ENCODE measurements at places on chromosomes 11 and 22. TPM values are rescaled to one million over a fixed set of nuclear protein-coding genes. Genes with fewer than 3 reads are reported as not detected.

The FOLR3 gene
- total RNA-seq, result not detected

The MAPK8IP1 gene
- total RNA-seq, result 4.3 TPM

The XPNPEP3 gene
- total RNA-seq, result 8.2 TPM

The OR2AT4 gene
- total RNA-seq, result not detected

The RTN4RL2 gene
- total RNA-seq, result 94.8 TPM

The ANO5 gene
- total RNA-seq, result 1.6 TPM

The IFITM10 gene
- total RNA-seq, result 2.1 TPM

The PGA3 gene
- not detected for total RNA-seq

The OSM gene
- total RNA-seq, result not detected

The C22orf31 gene
- total RNA-seq, result not detected

The MAPK11 gene
- total RNA-seq, result 6.5 TPM

The ACTN3 gene
- total RNA-seq, result not detected

The TH gene
- not detected for total RNA-seq

The VEGFB gene
- total RNA-seq, result 33.8 TPM

The VSIG10L2 gene
- not detected for total RNA-seq

The PLA2G6 gene
- total RNA-seq, result 4.0 TPM

The NCAPD3 gene
- total RNA-seq, result 21.7 TPM

The SPI1 gene
- total RNA-seq, result not detected

The USP2 gene
- 0.68 TPM for total RNA-seq

The SLC39A13 gene
- total RNA-seq, result 49.5 TPM

The HYLS1 gene
- 13.6 TPM for total RNA-seq

The UPK2 gene
- 0.41 TPM for total RNA-seq

The SLC7A4 gene
- not detected for total RNA-seq

The BTBD18 gene
- total RNA-seq, result not detected

The MMP7 gene
- total RNA-seq, result 33.8 TPM

The OR5M10 gene
- total RNA-seq, result not detected

The ALDH3B1 gene
- 124 TPM for total RNA-seq

The C11orf21 gene
- not detected for total RNA-seq

The PIWIL4 gene
- total RNA-seq, result 0.39 TPM

The RAB38 gene
- total RNA-seq, result 0.81 TPM

The NR1H3 gene
- 7.0 TPM for total RNA-seq

The CCDC89 gene
- not detected for total RNA-seq

The KRTAP5-2 gene
- total RNA-seq, result not detected

The XBP1 gene
- 54.6 TPM for total RNA-seq

The WNT7B gene
- total RNA-seq, result 82.3 TPM

The TMEM45B gene
- not detected for total RNA-seq

The NAP1L4 gene
- total RNA-seq, result 116 TPM

The TLCD5 gene
- total RNA-seq, result 6.8 TPM

The OR52W1 gene
- not detected for total RNA-seq

The DGAT2 gene
- 2.1 TPM for total RNA-seq

The DEFB131B gene
- not detected for total RNA-seq

The CCDC188 gene
- not detected for total RNA-seq

The TPBGL gene
- 0.15 TPM for total RNA-seq

The SAA2 gene
- not detected for total RNA-seq

The CRYBA4 gene
- not detected for total RNA-seq

The OR51A2 gene
- not detected for total RNA-seq

The TRPM5 gene
- not detected for total RNA-seq

The SAA1 gene
- total RNA-seq, result 1.6 TPM

The SPON1 gene
- total RNA-seq, result not detected

The GTSE1 gene
- total RNA-seq, result 30.0 TPM

The OOSP1 gene
- total RNA-seq, result not detected

The GAL gene
- total RNA-seq, result 17.0 TPM
